ENCODE measurements at places on chromosomes 7 and 10. TPM values are rescaled to one million over a fixed set of nuclear protein-coding genes. Genes with fewer than 3 reads are reported as not detected.

PNLIPRP1 gene
- not detected for total RNA-seq

DGKB gene
- not detected for total RNA-seq

AMPH gene
- total RNA-seq: 0.49 TPM

LAMTOR4 gene
- 186 TPM for total RNA-seq

TFEC gene
- not detected for total RNA-seq

CPN1 gene
- not detected for total RNA-seq

CDK1 gene
- 92.6 TPM for total RNA-seq

CLCN1 gene
- total RNA-seq: not detected

CCDC201 gene
- not detected for total RNA-seq

ZNF804B gene
- total RNA-seq: not detected

INA gene
- total RNA-seq: 2.9 TPM
